ENCODE measurements at places on chromosomes 6 and 20.
A peak's percentile ranks its signal among the peaks of the same experiment; 100 is the strongest.

DNA sequence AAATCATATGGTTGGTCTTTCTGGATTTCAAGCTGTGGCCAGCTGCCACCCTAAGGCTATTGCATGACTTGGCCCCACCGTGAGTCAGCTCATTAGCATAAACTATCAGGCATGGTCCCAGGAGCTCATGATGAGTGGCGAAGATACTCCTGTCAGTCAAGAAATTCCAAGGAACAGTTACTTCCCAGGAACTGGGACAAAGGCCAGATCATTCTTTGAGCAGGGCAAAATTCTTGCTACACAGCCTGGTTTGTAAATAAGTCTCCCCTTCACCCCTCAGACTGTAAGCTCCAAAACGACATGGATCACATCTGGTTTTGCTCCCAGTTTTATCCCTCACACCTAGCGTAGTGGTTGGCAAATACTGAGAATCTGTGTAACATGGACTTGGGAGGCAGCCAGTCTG lies 33.0 kb upstream of the KIAA1586 start:
- DNase-seq: no peak

DNA sequence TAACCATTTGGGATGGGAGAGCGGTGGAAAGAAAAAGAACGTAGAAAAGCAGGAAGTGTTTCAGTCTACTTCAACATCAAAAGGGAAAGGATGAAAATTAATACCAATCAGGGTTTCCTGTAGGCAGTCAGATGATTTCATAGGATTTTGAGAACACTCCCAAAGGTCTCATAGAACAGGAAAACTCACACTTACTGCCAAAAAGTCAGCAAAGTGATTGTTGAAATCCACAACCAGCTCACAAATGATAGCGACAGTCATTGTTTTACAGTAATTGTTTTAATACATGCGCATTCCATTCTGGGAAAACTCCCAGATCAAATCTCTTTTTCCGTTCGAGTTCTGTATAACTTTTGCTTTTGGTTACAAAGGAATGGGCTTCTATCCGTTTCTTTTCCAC lies 5.3 kb upstream of the CNKSR3 start:
- DNase-seq: peak; percentile 86

- DNase-seq: peak; percentile 24
Measured at GRCh38 chr6:112268654-112269053, 14.3 kb upstream of the LAMA4 start.

- no peak for DNase-seq
Measured at GRCh38 chr6:24480705-24481104, 8.7 kb downstream of the GPLD1 start.

DNA sequence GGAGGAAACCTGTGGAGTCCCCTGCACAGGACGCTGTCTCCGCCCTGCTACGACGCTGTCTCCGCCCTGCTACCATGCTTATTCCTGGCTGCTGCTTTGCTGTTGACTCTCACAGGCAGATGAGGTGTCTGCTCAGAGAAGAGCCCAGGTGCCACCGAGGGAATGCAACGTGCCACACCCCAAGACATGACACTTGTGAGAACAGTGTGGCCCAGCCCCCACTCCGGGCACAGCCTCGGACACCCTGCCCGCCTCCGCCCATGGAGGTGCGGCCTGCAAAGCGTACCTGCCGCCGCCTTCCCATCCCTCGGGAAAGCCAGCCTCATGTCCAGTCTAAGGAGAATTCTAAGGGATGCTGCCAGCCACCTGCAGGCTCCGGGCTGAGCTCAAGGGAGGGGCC lies 15.6 kb upstream of the MRGBP start:
- no peak for DNase-seq

- DNase-seq: peak; percentile 47
Measured at GRCh38 chr6:127554435-127555006, 22.5 kb upstream of the C6orf58 start.

GRCh38 chr6:7445885-7446461 lies 56.4 kb downstream of the RIOK1 start:
- DNase-seq: no peak

GRCh38 chr6:159913375-159913774 lies 22.6 kb downstream of the MAS1 start:
- no peak for DNase-seq

- DNase-seq: peak; percentile 32
Measured at GRCh38 chr6:132780770-132781371, 17.6 kb downstream of the SLC18B1 start.

DNA sequence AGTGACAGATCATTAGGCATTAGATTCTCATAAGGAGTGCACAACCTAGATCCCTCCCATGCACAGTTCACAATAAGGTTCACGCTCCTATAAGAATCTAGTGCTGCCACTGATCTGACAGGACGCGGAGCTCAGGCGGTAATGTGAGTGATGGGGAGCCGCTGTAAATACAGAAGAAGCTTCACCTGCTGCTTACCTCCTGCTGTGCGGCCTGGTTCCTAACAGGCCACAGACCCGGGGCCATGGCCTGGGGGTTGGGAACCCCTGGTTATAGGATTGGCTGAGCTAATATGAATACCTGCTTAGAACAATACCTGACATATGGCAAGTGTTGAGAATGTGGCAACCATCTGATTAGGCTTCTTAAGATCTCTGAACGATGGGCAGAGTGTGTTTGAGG lies 2.4 kb downstream of the PNPLA1 start:
- no peak for DNase-seq

DNA sequence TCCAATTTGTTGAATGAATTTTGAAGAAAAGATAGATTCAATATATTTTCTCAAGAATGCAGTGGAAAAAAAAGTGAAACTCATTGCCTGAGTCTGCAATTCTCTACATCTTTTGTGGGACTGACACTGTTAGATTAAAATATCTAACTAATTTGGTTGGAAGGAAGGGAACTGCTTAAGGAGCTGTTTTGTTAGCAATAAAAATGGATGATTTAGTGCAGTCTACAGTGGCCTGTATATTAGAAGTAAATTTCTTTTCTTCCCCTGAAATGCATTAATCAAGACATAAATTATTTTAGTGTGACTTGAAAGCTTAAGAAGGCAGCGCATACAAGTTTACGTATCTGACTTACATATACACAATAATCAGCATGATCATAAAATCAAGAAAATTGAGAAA lies 1332.6 kb downstream of the EPHA7 start:
- DNase-seq: no peak

DNA sequence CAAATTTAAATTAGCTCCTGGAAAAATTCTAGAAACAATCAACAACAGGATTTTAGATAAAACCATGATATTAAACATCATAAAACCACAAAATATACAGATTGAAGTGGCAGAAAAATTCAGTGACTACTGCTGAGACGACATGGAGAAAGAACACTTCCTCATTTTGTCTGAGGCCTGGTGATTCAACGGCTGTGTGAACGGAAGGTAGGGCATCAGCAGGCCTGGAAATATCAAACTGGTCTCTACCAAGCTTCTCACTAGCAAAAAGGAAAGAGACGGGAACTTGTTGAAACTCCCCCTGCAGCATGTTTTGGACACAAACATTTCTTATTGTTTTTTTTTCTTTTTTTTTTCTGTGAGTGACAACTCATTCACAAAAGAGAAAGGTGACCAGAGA lies 58.0 kb upstream of the AHI1 start:
- peak; percentile 38 for DNase-seq

DNA sequence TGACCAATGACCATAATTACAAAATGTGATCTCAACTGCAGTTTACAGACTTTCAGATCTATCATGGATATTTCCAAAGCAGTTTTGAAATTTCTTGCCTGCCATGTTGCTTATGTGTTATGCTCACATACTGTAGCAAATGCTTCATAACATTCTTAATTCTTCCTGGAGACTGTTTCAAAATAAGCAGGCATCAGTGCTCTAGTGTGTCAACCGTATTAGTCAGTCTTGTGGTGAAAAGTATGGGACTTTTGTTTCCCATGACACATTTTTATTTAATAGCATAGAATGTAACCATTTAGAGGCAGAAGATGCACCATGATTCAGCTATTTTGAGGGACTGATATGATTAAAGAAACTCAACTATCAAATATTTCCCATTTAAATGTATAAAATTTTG lies 1.7 kb downstream of the POPDC3 start:
- DNase-seq: peak; percentile 13

DNA sequence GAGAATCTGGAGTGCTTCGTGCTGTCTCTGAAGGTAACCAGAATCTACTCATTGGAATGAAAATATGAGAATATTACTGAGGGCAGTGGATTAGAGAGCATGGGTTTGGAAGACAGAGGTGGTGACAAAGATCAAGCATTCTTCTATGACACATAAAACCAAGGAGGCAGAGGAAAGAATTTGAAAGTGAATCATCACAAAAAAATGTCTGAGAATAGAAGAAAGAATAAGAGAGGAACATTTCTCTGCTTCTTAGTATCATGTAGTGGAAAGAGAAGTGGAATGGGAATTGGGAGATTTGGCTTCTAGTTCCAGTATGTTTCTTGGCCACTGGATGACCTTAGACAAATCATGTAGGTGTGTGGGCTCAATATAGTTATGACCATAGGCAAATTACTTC lies 474.0 kb downstream of the TFAP2B start:
- DNase-seq: no peak

DNA sequence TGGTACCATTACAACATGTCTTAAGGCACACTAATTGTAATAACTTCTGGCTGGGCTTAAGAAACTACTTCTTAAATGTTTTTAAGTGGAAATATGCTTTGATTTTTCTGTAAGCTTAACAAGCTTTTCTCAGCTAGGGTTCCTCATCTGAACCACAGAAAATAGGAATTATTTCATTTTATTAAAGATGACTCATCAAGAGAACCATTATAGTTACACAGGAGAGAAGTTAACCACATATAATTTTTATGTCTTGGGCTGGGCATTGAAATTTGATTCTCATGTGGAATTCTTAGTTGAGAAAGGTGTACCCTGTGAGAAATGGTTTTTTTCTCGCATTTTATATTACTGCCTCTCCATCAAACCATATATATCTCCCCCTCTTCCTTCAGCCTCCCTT lies 75.1 kb downstream of the QKI start:
- no peak for DNase-seq

DNA sequence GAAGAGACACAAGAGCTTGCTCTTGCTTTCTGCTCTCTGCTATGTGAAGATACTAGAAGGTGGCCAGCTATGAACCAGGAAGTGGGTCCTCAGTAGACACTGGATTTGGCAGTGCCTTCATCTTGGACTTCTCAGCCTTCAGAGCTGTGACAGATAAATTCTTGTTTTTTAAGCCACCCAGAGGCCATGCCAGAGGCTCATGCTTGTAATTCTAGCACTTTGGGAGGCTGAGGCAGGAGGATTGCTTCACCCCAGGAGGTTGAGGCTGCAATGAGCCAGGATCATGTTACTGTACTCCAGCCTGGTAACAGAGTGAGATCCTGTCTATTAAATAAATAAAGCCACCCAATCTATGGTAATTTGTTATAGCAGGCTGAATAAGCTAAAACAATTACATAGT lies 185.5 kb upstream of the SALL4 start:
- DNase-seq: no peak

- no peak for DNase-seq
Measured at GRCh38 chr6:31037169-31037568, 26.9 kb downstream of the MUC22 start.

DNA sequence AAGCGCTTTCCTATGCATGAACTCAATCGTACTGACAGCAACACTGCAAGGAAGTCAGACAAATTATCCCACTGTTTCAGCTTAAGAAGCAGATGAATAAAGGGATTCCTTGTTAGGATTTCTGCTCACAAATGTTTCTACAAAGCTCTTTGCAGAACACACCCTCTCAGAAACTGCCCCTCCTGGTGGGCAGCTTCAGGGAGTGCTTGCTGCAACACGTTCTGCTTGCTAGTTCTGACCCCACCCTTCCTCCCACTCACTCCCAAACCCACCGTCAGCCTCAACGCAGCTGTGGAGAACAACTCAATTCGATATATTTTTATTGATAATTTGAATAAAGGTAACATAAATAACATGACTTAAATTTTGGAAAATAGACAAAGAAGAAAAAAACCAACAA lies 250.8 kb upstream of the PRDM1 start:
- peak; percentile 22 for DNase-seq

GRCh38 chr6:142235272-142235671 lies 66.5 kb upstream of the ADGRG6 start:
- no peak for DNase-seq

DNA sequence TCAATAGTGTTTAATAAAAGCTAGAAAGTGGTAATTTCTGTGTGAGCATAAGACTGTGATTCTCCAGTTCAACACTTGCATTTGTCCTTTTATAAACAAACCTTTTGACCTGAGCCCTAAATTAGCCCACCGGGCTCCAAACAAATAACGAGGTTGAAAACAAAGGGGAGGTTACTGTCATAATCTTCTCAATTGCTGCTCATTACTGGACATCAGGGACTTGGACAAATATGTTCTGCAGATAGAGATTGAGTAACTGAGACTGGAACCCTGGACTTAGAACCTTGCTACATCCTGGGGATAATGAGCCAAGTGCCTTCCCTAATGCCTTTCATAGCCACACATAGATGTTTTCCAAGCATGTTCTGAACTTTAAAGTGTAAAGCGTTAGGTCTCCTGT lies 84.2 kb upstream of the PCSK2 start:
- no peak for DNase-seq

- DNase-seq: peak; percentile 50
Measured at GRCh38 chr6:12350644-12351170, 60.5 kb downstream of the EDN1 start.

DNA sequence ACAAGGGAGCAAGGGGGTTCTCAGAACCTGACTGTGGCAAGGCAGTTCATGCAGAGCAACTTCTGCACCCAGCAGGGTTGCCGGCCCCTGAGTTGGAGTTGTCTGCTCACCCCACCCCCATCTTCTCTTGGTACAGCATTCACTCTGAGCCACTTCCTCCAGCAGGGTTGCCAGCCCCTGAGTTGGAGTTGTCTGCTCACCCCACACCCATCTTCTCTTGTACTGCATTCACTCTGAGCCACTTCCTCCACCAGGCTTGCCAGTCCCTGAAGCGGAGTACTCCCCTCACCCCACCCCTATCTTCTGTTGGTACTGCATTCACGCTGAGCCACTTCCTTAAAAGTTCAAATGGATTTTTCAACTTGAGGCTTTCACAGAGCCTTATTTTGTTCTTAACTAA lies 79.7 kb upstream of the SYNDIG1 start:
- DNase-seq: no peak

- no peak for DNase-seq
Measured at GRCh38 chr6:79495246-79495645, 42.0 kb downstream of the LCA5 start.

DNA sequence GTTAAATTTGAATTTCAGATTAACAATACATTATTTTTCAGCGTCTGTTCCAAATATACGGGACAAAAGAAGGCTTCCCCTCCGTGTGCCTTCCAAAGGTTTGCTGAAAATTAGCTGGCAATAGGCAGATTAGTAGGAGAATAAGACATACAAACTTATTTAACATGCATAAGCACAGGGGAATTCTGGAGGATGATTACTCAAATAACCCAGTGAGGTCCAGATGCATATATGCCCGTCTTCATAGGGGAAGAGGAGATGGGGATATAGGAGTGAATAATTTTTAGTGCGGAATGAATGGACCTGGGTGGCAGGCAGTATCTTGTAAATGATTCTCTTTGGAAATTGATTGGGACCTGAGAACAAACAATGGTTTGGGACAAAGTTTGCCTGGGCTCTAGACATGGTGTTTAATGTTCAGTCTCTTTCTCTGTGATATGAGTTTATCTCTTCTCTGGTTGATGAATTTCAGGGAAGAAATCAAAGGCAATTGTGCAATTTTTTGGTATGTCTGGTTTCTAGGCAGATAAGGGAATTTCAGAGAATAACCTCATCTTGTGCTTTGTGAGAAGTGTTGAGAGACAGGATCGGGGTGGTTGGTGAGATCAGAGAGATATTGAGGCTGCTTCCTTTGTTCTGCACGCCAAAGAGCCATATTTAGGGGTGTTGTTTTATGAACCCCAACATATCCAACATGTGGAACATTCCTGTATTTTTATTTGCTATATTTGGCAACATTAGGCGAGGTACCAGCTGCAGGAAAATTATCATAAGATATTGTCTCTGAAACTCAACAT lies 63.7 kb downstream of the MKKS start:
- no peak for DNase-seq
